ENCODE measurements at places on chromosomes 3 and 15. TPM values are rescaled to one million over a fixed set of nuclear protein-coding genes. Genes with fewer than 3 reads are reported as not detected.

GRCh38 chr15:57675481-57676181, 30.9 kb upstream of the POLR2M start:
- no peak for DNase-seq

GRCh38 chr3:142004025-142004424, 127.6 kb downstream of the ATP1B3 start:
- DNase-seq, result no peak

DNA sequence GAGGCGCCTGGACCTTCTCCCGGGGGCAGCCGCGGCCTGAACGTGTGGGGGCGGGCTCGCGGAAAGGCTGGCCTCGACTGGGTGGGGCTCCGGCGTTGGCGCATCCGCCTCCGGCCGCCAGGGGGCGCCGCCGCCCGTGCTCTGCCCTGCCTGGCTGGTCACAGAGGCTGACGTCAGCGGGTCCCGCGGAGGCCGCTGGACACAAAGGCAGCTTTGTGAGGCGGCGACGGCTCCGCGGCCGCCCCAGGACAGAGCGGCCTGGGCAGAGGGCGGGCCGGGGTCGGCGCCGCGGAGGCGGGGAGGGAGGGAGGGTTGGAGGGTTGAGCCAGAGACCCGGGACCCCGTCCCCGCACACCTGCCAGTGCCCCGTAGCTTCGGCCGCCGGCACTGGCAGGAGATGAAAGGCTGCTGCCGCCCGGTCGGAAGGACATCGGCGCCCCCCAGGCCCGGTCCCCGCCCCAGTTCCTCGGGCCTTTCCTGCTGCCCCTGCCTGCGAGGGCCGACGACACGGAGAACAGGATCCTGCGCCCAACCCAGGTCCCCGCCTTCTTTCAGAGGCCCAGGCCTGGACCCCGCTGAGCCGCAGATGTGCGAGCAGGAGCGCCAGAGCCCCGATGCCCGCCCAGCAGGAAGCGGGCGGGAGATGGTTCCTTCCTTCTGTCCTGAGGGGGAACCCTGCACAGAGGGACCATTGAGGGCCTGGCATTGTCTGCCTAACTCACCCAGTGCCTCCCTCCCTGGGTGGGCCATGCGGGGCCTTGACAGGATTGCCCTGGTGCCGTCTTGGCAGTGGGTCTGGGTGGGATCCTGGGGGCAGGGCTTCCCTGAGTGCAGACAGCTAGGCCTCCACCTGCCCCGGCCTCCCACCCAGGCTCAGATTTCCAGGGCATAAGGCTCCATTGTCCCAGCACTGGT, 8.7 kb upstream of the SEMA3B start:
- DNase-seq, result peak; percentile 94

GRCh38 chr3:129211772-129212171, 28.1 kb upstream of the CNBP start:
- peak; percentile 91 for DNase-seq

DNA sequence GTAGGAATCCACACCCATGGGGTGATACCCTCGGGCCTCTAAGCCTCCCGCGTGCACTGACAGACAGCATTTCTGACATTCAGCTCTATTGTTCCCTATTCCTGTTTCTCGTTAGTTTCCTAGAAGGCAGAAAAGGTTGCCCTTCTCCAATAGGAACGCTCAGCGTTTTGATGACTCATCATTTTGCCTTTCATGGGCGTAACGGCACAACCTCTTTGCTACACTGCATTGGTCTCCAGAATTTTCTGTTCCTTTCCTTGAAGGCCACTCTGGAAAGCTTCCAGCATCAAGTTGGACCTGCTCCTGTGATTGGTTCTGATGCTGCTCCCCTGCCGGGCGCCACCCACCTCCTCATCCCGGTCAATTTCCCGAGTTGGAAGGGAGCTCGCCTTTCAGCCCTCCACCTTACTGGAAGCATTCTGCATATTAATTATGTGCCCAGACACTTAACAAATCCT, 13.0 kb upstream of the TNK2 start:
- DNase-seq, result no peak

GRCh38 chr3:27176256-27176655, 192.9 kb downstream of the NEK10 start:
- DNase-seq, result no peak

- no peak for DNase-seq
Observed at GRCh38 chr3:194832346-194833104, 146.8 kb downstream of the FAM43A start.

DNA sequence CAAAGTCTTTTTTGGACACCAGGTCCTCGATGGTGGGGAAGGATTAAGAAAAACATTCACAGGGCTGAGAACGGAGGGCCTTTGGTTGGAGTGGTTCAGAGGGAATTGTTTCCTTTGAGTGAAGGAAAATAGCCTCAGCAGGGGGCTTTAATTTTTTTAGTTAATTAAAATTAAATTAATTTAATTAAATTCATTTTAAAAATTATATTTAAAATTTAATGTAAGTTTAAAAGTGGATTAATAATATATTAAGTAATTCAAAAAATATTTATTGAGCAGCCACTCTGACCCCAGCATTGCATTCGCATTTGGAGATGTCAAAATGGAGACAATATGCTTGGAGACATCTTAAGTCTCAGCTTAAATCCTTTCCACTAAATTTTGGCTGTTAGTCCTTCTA, 136.7 kb downstream of the KCNH8 start:
- DNase-seq, result no peak

- DNase-seq, result no peak
Observed at GRCh38 chr15:90967206-90967605, 12.5 kb downstream of the RCCD1 start.

GRCh38 chr15:92930054-92930621, 30.0 kb downstream of the CHD2 start:
- no peak for DNase-seq

GRCh38 chr3:108333961-108334360, 37.6 kb downstream of the HHLA2 start:
- DNase-seq, result no peak

GRCh38 chr15:31905054-31905453, 125.3 kb upstream of the CHRNA7 start:
- peak; percentile 74 for DNase-seq

- no peak for DNase-seq
Observed at GRCh38 chr3:7854266-7854665, 647.4 kb upstream of the LMCD1 start.

GRCh38 chr3:192794216-192794615, 66.9 kb upstream of the FGF12 start:
- no peak for DNase-seq

- DNase-seq, result no peak
Observed at GRCh38 chr3:87625876-87626275, 349.5 kb upstream of the POU1F1 start.

- DNase-seq, result peak; percentile 40
Observed at GRCh38 chr15:65824031-65824743, 32.1 kb upstream of the DENND4A start.

DNA sequence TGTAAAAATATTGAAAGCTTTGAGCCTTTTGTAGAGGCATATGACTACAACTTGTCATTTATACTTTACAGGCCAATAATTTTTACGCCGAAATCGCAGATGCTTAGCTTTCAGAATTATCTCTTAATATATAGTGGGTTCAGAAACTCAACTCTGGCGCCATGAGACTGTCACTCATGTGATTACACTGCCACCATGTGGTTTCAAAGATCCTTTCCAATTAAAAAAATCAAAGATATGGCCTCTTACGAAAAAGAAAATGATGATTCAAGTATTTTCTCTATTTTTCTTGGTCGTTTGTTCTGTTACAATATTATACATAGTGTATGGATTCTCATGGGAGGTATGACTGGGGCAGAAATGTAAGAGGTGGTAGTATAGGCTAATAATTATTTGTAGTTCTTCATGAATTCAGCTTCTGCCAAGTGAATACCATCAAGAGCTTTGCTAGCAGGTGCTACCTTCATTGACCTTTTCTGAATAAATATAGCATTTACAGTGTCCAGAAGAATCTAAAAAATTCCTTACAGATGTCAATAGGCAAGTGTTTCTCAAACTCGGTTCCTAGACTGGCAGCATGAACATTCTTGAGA, 751.7 kb upstream of the GOLIM4 start:
- no peak for DNase-seq

GRCh38 chr3:19901337-19901736, 32.7 kb downstream of the EFHB start:
- peak; percentile 14 for DNase-seq

- peak; percentile 36 for DNase-seq
Observed at GRCh38 chr15:41772720-41773331, 1.5 kb upstream of the MAPKBP1 start.

- no peak for DNase-seq
Observed at GRCh38 chr3:173920386-173920785, 522.8 kb downstream of the NLGN1 start.

GRCh38 chr3:31423482-31423881, 109.2 kb upstream of the STT3B start:
- no peak for DNase-seq

- no peak for DNase-seq
Observed at GRCh38 chr3:183496311-183496710, 59.2 kb downstream of the KLHL6 start.

GRCh38 chr3:130341882-130342281, 3.6 kb upstream of the COL6A5 start:
- DNase-seq, result no peak

GRCh38 chr3:182596676-182597410, 196.5 kb upstream of the ATP11B start:
- no peak for DNase-seq

GRCh38 chr15:39358441-39359041, 222.3 kb upstream of the THBS1 start:
- DNase-seq, result no peak

LTK gene
- total RNA-seq, result 12.0 TPM

GRAMD2A gene
- total RNA-seq, result 1.0 TPM

SUCNR1 gene
- 0.47 TPM for total RNA-seq

CCDC33 gene
- not detected for total RNA-seq

P2RY12 gene
- 0.92 TPM for total RNA-seq

DCLK3 gene
- total RNA-seq, result 0.11 TPM

CACNA2D2 gene
- total RNA-seq, result 3.2 TPM

ANKUB1 gene
- not detected for total RNA-seq

CCR3 gene
- total RNA-seq, result 0.28 TPM

RAD51 gene
- total RNA-seq, result 2.6 TPM

LINGO1 gene
- total RNA-seq, result 1.2 TPM

PIK3R4 gene
- 20.2 TPM for total RNA-seq

DPPA2 gene
- not detected for total RNA-seq

SKOR1 gene
- total RNA-seq, result 0.49 TPM

SAMMSON gene
- total RNA-seq, result not detected
